NCI-H1105 treated with DMSO at 0.1 percent for 48 hours (cell line): ENCODE measurements at places on chromosomes 5 and 9.

GRCh38 chr5:54455413-54456157 lies at the start of gene HSPB3:
Gene HSPB3 (plus strand): TSS chr5:54455699. CDS start chr5:54455790, 91 bp downstream.
- peak; percentile 11 for DNase-seq

DNA sequence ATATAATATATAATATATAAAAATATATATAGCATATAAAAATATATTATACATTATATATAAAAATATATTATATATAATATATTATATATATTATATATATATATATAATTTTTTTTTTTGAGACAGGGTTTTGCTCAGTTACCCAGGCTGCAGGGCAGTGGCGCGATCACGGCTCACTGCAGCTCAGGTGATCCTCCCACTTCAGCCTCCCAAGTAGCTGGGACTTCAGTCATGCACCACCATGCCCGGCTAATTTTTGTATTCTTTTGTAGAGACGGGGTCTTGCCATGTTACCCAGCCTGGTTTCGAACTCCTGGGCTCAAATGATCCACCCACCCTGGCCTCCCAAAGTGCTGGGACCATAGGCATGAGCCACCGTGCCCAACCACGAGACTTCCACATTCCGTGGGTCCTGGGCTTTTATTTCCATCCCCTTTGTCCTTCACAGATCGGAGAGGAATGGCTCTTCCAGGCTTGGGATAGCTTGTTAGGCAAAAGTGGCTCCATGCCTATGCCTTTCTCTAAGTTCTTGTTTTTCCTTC lies 62.0 kb upstream of the IER5L start:
- DNase-seq = no peak

- no peak for DNase-seq
Measured at GRCh38 chr9:22143799-22144625, 134.9 kb upstream of the CDKN2B start.

- no peak for DNase-seq
Measured at GRCh38 chr5:131773805-131774204, 23.0 kb downstream of the FNIP1 start.

GRCh38 chr9:14057368-14058324 lies 256.3 kb downstream of the NFIB start:
- no peak for DNase-seq

- no peak for DNase-seq
Measured at GRCh38 chr5:138934971-138935370, 59.8 kb upstream of the LRRTM2 start.

DNA sequence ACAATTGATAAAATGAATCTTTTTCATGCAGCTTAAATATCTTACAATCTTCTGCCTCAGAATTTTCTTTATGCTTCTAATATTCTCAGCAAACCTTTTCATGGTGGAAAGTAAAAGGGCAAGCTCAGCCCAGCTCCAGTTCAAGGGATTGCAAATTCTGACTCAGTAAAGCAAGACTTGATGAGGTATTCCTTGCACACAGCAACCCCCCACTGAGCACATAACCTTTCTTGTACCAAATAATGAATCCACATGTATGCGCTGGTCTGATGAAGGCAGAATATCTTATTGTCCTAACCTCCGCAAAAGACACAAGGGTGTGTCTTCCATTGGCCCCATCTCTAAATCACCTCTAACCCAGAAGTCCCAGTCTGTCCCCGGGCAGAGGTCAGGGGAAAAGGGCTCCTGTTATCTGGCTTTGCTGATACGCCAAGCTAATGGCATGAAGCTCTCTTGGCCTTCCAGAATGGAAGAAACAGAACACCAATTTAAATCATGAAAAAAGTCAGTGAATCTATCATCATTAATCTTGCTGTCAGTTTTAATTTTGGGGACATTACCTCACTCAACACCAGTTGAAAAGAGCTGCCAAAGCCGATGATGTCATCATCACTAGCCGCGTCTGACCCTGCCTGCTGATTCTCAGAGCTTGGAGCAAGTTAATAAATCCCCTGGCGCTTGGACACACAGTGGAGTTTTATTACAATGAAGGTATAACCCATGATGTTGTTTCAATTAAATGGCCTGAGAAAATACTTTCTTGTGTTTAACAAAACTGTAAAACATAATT lies 592.5 kb upstream of the CLINT1 start:
- DNase-seq = no peak

DNA sequence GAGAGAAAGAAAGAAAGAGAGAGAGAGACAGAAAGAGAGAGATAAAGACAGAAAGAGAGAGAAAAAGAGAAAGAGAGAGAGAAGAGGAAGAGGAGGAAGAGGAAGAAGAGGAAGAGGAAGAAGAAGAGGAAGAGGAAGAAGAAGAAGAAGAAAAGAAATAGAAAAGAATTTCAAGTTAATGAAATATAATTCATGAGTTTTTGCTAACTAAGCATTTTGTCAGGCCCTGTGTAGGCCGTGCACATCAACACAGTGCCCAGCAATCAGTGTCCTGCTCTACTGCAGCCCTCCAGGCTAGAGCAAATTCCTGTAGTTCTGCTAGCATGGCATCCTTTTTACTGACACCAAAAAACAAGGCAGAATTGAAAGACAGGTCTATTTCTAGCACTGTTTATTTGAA lies 62.1 kb downstream of the PLPP1 start:
- DNase-seq = no peak

GRCh38 chr5:15577132-15577531 lies 77.2 kb downstream of the FBXL7 start:
- no peak for DNase-seq

DNA sequence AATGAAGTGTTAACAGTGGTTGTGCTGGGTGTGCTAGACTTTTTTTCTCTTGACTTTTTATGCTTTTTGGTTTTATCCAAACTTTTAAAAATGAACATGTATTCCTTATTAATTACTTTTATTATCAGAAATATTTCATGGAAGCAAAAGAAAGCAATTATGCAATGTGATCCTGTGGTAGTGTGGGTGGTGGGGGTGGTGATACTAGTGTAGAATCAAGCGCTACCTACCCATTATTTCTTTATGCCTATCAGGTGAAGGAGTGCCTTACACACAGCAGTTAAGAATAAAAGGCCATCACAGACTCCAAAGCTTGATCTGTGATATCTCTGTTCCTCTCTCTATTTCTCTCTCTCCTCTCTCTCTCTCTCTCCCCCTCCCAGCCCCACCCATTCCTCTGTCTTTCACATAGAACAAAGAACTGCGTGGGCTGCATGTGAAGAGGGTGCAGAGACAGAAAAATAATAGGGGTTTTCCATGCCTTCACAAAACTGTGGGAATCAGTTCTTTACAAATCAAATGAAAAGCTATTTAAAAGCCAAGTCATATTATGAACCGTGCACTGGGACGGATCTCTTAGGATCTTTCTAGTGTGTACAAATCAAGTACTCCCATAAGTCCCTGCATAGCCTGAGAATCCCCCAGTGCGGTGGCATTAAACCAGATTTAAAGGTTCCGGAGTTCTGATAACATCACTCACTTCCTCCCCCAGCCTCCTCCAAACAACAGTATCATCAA lies 351.2 kb downstream of the RAB3C start:
- DNase-seq = no peak

GRCh38 chr9:129462360-129462759 lies 158.5 kb downstream of the C9orf50 start:
- no peak for DNase-seq

- no peak for DNase-seq
Measured at GRCh38 chr9:27787891-27788290, 214.6 kb upstream of the C9orf72 start.
